HS-5 (cell line): ENCODE measurements at places on chromosomes 6 and 20.

DNA sequence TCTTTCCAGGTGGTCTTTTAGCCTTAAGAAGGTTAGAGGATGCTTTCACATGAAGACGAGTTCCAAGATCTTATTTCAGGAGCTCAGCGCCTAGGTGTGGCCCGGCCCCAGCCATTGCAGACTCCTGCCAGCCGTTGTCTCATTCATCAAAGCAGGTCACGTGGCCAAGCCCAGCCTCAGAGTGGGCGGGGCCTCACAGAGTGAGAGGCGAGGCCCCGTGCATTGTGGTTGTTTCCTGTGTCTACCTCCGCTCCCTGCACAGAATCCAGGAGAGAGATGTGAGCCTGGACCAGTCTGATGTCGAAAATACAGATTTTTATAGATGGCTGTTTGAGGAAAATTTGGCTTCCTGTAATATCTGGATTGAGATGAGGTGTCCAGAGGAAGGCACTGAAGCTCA is 49.2 kb upstream of the CST5 start:
- no peak for DNase-seq

GRCh38 chr6:157989541-157990289 is 8.1 kb downstream of the SYNJ2 start:
- no peak for DNase-seq

- DNase-seq = no peak
Measured at GRCh38 chr20:21513181-21513663, 642 bp downstream of the NKX2-2 start.

GRCh38 chr20:18734525-18735189 is 78.9 kb upstream of the SCP2D1 start:
- DNase-seq = no peak

GRCh38 chr6:111230351-111231089 is 143.2 kb downstream of the SLC16A10 start:
- DNase-seq = no peak

GRCh38 chr6:141728330-141728729 is 404.4 kb upstream of the GJE1 start:
- no peak for DNase-seq

- no peak for DNase-seq
Measured at GRCh38 chr20:44002861-44003260, 88.2 kb downstream of the TOX2 start.

DNA sequence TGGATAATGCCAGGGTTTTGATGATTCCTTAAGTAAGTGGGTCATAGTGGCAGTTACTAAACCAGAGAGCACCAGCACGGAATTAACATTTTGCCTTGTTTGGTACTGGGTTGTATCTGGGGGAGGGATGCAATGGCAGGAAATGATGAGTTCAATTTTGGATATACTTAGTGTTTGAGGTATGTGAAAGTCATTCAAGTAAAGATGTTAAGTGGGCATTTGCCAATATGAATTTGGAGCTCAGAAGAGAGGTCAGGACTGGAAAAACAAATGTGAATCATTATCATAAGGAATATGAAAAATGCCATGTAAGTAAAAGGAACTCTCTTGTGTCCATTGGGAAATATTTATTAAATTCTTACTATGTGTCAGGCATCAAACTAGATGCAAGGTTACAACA is 6.2 kb downstream of the PXT1 start:
- DNase-seq = peak; percentile 90

DNA sequence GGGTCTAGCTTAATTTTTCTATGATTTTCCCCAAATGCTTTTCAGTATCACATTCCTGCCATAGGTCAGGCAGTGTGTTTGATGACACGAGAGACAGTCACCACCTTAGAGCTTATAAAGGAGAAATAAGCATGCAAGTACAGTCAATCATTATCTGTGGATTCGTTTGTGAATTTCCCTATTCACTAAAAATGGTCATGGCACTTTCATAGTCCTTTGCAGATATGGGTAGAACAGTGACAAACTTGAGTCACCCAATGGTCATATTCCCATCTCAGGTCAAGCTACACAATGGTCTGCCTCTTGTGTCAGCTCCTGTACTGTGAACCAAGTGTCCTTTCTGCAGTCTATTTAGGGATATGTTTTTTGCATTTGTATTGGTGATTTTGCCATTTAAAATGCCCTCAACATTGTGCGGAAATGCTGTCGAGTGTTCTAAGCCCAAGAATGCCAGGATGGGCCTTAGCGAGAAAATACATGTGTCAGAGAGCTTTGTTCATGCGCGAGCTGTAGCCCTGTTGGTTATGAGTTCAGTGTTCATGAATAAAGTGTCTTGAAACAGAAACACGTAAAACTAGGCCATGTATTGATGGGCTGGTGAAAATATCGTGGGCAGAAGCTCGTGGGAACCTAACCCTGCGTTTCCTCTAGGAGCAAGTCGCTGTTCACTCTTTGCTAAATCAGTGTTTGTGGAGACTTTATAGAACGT is 19.8 kb downstream of the SUMO4 start:
- DNase-seq = no peak

GRCh38 chr6:36399970-36400369 is 12.5 kb upstream of the ETV7 start:
- DNase-seq = no peak

- DNase-seq = no peak
Measured at GRCh38 chr6:170073846-170074245, 217.0 kb downstream of the DLL1 start.

- DNase-seq = no peak
Measured at GRCh38 chr20:13857304-13857703, 72.5 kb downstream of the NDUFAF5 start.

DNA sequence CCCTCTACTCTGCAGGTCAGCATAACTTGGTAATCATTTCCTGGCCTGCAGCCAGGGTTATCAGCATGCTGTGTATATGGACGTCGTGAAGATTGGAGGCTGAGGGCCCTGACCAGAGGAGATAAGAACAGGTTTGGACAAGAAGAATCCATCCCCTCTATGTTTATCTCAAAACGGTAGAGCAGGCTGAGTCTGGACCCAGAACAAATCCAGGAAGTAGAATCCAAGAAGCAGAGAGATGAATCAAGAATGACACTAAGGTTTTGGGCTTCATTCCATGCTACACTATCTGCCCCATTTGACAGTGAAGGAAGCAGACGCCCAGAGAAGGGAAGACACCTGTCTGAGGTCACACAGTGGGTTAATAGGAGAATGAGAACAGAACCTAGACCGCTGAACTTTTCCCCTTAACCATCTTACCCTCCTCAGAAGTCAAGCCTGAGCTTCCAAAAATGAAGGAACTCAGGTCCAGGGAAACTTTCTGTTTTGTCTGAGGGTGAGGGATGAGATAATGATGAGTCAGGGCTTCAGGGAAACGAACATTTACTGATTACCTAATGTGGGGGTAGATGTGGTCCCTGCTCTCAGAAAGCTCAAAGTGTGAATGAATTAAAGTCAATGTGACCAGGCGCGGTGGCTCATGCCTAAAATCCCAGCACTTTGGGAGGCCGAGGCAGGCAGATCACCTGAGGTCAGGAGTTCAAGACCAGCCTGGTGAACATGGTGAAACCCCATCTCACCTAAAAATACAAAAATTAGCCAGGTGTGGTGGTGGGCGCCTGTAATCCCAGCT is 9.4 kb upstream of the COMMD7 start:
- peak; percentile 58 for DNase-seq

- DNase-seq = peak; percentile 22
Measured at GRCh38 chr6:87407561-87407900, 241 bp upstream of the CFAP206 start.

- DNase-seq = no peak
Measured at GRCh38 chr20:5608442-5609161, 141.6 kb upstream of the SHLD1 start.

GRCh38 chr6:119895626-119896025 is 546.1 kb upstream of the MAN1A1 start:
- no peak for DNase-seq

DNA sequence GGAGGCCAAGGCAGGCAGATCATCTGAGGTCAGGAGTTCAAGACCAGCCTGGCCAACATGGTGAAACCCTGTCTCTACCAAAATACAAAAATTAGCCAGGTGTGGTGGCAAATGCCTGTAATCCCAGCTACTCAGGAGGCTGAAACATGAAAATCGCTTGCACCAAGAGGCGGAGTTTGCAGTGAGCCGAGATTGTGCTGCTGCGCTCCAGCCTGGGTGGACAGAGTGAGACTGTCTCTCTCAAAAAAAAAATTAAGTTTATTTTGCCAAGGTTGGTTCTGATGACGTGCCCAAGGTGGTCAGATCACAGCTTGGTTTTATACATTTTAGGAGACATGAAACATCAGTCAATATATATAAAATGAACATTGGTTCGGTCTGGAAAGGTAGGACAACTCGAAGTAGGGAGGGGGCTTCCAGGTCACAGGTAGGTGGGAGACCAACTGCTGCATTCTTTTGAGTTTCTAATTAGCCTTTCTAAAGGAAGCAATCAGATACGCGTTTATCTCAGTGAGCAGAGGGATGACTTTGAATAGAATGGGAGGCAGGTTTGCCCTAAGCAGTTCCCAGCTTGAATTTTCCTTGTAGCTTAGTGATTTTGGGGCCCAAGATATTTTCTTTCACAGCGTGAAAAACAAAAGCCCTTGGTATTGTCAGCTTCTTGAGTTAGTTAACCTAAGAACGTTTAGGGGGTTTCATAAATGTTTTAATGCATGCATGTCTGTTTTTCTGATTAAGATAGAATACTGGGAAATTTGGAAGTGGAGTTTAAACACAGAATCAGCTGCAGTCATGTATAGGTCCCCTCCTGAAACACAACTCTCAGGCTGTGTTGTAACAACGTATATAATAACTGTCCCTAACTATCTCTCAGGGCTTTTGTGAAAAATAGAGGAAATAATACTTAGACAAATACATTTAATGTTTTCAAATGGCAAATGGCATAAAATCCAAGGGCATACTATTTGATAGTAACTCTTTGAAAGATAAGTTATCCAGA is 16.7 kb downstream of the ACOT13 start:
- no peak for DNase-seq

GRCh38 chr20:821046-821730 is 12.3 kb upstream of the FAM110A start:
- no peak for DNase-seq

GRCh38 chr6:7241160-7241559 is 71.8 kb downstream of the SSR1 start:
- DNase-seq = no peak

DNA sequence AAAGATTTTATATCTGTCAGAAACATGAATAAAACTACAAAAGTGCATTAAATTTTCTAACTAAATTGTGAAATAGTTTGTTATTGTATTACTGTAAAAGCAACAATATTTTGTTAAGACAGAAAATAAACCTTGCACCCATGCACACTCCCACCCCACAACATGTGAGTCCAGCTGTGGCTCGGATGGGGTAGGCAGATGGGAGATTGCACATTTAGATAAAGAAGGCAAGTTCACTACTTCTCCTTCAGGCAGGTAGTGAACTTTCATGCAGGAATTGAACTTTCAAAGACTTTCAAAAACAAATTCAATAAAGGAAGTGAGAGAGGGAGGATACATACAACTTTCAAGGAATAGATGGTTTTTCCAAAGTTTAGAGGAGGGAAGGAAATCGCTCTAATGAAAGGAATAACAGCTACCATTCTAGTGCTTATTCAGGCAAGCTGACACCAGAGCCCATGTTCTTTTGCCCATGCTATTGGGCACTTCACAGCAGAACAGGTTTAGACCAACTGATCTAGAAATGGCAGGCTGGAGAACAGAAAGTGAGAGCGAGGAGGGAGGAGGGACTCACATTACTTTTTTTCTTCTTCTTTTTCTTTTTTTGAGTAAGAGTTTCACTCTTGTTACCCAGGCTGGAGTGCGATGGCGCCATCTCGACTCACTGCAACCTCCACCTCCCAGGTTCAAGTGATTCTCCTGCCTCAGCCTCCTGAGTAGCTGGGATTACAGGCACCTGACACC is 28.5 kb downstream of the SF3B5 start:
- no peak for DNase-seq

DNA sequence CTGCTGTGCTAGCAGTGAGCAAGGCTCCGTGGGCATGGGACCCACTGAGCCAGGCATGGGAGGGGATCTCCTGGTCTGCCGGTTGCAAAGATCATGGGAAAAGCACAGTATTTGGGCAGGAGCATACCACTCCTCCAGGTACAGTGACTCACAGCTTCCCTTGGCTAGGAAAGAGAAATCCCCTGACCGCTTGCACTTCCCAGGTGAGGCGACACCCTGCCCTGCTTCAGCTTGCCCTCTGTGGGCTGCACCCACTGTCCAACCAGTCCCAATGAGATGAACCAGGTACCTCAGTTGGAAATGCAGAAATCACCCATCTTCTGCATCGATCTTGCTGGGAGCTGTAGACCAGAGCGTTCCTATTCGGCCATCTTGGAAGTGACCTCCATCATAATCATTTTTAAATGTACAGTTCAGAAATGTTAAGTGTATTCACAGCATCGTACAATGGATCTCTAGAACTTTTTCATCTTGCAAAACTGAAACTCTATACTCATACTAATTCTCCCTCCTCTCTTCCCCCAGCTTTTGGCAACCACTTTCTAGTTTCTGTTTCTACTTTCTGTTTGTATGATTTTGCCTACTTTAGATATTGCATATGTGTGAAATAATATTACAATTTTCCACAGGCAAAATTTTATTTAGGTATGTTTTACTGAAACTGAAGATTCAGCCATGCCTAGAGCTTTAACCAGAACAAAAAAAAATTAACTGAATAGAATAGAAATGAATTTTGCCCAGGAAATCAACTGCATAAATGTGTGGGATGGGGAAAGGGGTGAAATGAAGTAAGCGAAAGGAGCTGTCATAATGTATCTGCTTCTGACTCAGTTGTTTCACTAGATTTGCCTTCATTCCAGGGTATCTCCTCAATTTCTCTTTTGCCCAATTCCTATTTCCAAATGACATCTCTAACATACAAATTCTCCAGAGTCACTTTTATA is 100.0 kb downstream of the RWDD2A start:
- no peak for DNase-seq

DNA sequence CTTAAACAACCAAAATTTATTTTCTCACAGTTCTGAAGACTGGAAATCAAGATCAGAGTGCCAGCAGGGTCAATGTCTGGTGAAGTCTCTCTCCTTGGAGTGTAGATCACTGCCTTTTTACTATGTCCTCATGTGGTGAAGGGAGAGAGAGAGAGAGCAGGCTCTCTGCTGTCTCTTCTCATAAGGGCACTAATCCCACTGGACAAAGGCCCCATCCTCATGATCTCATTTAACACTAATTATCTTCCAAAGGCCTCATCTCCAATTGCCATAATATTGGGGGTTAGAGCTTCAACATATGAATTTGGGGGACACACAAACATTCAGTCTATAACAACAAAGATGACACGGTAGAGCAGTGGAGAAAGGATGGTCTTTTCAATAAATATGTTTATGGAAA is 27.4 kb downstream of the SOBP start:
- no peak for DNase-seq

GRCh38 chr6:152984513-152984872 is 1.7 kb upstream of the FBXO5 start:
- no peak for DNase-seq
